ENCODE measurements at places on chromosomes 13 and 19.

GRCh38 chr13:25847145-25847544 lies 204.7 kb downstream of the SHISA2 start:
- no peak for DNase-seq

GRCh38 chr13:71068041-71068440 lies 799.0 kb downstream of the DACH1 start:
- no peak for DNase-seq

- DNase-seq = no peak
Observed at GRCh38 chr19:33468361-33469170, 53.0 kb downstream of the PEPD start.

- DNase-seq = no peak
Observed at GRCh38 chr13:76809389-76809788, 76.8 kb downstream of the KCTD12 start.

DNA sequence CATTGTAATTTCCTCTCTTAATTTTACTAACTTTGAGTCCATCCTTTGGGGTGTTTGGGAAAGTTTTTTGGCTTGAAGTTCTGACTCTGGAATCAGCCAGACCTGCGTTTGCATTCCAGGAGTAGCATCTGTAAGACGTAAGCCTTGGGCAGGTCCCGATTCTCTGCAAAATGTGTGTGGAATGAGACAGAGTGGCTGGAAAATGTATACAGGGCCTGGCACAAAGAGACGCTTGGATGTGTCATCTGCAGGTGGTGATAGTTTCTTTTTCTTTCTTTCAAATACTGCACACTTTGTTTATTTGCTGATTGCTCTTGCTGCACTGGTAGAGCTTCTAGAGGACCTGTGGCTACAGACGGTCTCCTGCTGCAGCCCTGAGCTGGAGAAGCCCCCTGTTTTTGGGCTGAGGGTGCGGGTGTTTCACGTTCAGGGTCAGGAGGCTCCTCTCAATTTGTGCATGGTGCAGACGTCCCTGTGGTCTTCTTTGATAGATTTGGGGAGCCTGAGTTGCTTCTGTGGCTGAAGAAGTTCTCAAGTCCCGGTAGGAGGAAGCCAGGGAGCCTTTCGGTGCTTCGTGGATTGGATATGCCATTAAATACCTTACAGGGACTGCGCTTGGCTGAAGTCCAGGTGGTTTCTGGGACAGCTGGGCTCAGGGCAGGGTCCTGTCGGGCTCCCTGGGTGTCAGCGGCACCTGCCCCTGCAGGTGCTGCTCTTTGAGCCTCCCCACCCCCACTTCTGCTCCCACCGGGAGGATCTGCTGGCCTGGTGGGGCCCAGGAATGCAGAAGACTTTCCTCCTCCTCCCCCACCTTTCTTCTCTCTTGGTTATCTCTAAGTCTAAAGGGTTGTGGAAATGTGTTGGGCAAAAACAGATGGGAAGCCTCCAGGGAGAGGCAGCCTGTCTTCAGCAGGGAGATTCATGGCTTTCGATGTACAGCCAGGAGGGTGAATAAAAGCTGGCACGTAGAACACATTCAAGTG lies 44.0 kb upstream of the GAS6 start:
- no peak for DNase-seq

GRCh38 chr13:95723438-95723837 lies 46.5 kb downstream of the DNAJC3 start:
- DNase-seq = no peak

- DNase-seq = no peak
Observed at GRCh38 chr19:35027851-35028599, 2.2 kb upstream of the SCN1B start.

GRCh38 chr13:103895835-103896531 lies 829.8 kb upstream of the SLC10A2 start:
- no peak for DNase-seq

GRCh38 chr19:55247621-55248099 lies 11.2 kb downstream of the PPP6R1 start:
- no peak for DNase-seq

- no peak for DNase-seq
Observed at GRCh38 chr19:13887517-13887916, 10.6 kb downstream of the NANOS3 start.

DNA sequence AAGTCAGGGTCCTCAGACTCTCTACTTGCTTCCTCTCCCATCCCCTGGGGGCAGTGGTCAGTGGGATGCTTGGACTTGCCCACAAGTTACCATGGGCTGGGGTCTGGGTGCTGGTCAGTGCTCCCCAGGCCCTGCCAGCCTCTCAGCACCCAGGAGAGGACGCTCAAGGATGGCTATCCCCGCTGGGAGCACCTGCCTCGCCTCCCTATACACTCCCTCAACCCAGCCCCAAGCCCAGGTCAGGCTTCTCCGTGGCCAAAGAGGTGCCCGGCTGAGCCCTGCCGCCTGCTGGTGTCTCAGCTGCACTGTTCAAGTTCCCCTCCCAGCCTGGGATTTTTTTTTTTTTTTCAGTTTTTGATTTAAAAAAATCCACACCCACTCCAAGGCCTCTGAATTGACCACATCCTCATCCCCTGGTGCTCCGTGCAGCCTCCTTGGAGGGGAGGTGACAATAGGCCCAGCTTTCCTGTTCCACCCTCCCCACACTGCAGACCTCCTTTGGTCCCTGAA lies 10.8 kb downstream of the F2RL3 start:
- no peak for DNase-seq

- no peak for DNase-seq
Observed at GRCh38 chr13:27079421-27079958, 92.1 kb downstream of the USP12 start.

- no peak for DNase-seq
Observed at GRCh38 chr13:51066091-51066831, 44.8 kb downstream of the C13orf42 start.

- peak; percentile 34 for DNase-seq
Observed at GRCh38 chr19:47315125-47315821, 5.6 kb downstream of the C5AR1 start.

DNA sequence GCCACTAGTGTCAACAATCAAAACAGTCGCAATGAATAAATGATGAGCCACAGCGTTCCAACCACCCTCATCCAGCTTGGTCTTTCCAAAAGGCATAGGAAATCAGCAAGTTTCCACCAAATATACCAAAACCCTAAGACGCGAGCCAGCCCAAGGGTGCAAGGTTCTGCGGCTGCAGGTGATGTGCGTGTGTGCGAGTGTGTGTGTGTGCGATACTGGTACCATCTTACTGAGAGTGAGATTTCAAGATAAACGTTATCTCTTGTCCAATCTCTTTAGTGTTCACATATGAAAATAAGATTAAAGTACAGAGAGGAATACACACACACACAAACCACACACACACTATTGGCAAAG lies 895 bp upstream of the TRPC4 start:
- no peak for DNase-seq

- DNase-seq = no peak
Observed at GRCh38 chr19:28372576-28373247, 840.2 kb downstream of the UQCRFS1 start.

- DNase-seq = no peak
Observed at GRCh38 chr13:85535316-85536084, 263.7 kb downstream of the SLITRK6 start.

DNA sequence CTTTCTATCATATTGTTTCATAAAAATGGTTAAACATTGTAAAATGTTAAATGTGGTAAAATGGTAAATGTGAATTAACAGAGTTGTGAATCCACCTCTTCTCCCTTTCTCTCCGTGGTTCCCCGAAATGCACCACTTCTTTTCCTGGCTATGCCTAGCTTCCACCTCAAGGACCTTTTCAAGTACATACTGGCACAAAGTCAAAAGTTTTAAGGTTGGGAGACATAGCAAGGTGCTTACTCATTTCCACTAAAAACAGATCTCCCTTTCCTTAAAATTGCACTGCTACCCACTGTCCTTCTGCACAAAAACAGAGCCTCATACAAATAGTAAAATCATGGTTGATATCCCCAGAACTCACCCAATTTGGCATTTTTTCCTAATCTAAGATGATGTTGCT lies 558.2 kb downstream of the SLITRK6 start:
- no peak for DNase-seq

All from C1 segment of cervical spinal cord (tissue), 14 donors.